Activated CD4-positive, alpha-beta T cell treated with anti-CD3 and anti-CD28 coated beads, Interleukin-2, amount 50 U/mL, for 4 hours (primary cell): ENCODE measurements at places on chromosomes 3 and 15.

DNA sequence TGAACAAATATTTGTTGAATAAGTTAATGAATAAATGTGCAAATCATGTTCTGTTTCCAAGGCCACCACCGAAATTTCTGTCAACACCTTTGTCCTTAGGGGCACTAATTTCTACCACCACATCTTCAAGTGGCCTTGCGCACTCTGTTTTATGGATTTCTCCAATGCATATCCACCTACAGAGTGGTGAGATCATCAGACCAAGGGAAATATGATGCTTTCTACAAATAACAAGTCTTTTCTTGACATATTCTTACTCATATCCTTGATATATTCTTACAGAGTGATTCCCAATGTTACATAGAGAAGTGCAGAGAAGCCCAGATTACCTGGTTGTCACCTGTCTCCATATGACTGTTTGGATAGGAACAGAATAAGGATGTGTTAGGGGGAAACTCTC, 36.1 kb upstream of the TMCO5A start:
- no peak for DNase-seq

DNA sequence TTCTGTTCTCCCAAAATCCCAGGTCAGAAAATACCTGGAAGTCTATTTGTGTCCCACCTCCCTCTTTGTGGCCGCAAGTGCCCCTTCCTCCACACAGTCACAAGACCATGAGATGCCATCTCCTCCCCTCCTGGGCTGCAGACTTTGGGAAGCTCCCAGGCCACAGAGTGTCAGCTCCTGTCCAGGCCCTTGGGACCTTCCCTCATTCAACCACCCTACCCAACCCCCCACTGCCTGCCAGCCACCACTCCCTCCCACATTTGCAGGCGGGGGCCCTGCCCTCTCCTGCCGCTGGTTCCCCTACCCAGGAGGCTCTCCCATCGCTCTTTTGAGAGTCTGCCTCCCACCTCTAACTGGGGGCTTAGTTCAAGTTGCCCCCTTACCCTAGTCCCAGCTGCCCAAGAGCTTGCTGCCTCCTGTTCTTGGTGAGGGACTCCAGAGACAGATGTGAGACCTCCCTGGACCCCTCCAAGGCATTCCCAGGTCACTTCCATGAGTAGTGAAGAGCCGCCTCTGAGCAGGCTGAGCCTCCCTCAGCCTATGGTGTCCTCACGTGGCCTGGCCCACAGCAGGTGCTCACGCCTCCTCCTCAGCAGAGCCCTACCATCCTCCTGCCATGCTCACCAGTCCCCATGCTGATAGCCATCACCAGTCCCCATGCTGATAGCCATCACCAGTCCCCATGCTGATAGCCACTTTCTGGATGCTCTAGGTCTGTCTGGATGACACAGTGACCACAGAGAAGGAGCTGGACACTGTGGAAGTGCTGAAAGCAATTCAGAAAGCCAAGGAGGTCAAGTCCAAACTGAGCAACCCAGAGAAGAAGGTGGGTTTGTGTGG, 15.9 kb upstream of the STAB1 start:
- DNase-seq: no peak

DNA sequence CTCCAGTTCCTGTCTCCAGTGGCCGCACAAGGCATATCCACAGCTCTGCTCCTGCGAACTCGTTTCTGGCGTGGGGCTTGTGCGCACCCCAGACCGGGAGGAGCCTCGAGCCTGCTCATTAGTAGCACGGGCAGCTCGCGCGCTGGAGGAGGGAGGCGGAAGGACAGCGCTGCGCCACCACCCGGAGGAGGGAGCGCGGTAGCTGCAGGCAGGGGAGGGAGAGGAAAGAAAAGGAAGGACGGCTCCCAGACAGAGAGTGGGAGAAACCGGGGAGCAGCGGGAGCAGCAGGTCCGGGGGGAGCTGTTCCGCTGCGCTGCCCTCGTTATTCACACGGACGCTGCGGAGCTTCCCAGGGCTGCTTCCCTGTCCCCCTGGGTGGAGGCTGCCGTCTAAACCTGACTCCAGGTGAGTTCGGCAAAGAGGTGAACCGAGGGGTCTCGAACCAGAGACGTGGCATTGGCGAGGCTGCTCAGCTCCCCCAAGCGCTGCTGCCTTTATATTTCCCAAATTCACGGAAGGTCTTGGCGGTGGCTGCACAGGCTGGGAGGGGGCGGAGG, 121.3 kb upstream of the ZNF717 start:
- no peak for DNase-seq

- no peak for DNase-seq
Observed at GRCh38 chr15:99593070-99593469, 27.3 kb downstream of the MEF2A start.

- DNase-seq: no peak
Observed at GRCh38 chr3:40663280-40663679, 138.5 kb downstream of the ZNF621 start.

DNA sequence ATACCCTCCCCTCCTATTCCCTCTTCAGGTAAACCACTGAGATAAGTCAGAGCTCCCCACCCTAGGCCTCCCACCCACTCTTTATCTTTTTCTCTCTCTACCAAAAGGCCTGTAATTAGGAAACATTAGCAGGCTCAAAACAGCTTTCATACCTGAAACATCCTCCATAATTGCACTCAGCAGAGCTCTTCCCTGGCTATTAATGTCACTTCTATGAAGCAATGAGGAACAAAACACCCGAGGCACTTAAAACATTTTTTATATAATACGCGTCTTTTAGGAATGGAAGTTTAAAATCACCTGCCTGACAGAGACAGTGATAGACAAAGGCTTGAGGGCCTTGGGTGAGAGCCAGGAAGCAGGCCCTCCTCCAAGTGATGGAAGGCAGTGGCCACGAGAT, 138.9 kb downstream of the EPHB1 start:
- no peak for DNase-seq

- DNase-seq: no peak
Observed at GRCh38 chr3:118974356-118975097, 60.1 kb downstream of the IGSF11 start.

DNA sequence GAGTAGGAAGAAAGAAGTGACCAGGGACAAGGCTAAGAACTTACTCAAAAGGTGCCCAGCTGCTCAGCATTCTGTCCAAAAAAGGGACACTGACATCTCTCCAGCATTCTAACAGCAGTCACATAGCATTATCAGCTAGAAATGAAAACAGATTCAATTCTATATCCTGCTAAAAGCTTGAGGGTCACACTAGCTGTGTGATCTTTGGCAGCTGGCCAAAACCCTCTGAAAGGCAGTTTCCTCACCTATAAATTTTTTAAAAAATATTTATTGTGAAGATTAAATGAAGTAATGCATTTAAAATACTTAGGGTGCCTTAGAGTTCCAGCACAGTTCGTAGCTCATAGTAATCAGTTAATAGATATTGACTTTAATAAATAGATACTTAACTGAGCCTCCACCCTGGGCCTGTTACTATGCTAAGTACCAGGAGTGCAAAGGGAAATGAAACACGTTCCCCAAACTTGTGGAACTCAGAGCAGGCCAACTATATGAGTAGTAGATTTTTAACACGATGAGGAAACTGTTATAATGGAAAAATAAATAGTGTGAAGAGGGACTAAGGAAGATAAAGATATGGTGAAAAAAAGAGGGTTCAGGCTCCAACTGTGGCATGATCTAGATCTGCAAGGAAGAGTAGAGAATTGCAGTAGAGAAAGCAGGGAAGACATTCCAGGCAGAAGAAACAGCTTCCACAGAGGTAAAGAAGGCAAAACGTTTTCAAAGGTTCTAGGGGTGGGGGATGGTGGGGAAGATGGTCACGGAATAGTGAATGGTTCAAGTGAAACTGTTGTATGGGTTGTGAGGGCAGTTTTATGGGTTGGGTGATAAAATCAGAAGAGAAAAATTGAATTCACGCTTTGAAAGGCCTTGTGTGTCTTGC, 11.4 kb downstream of the CD86 start:
- no peak for DNase-seq

- DNase-seq: no peak
Observed at GRCh38 chr15:57031605-57032004, 113.2 kb downstream of the TCF12 start.

- no peak for DNase-seq
Observed at GRCh38 chr15:38562278-38562677, 2.3 kb downstream of the RASGRP1 start.

GRCh38 chr3:137946356-137946973, 63.5 kb upstream of the CLDN18 start:
- peak; percentile 37 for DNase-seq

DNA sequence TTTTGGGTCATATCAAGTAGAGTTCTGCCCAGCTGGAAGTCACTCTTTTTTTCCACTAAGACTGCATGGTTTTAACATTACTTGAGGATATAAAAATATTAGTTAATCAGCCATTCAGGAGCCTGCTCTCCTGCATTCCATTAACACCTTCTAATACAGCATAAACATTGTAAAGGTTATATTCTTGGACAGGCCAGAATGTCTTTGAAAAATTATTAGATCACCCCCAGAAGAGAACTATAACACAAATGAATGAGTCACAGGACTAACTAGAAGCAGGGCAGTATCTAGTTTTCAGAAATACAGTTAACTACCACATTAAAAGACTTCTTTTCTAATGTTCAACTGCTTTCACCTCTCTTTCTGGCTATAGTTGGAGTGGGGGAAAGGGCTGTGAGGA, 80.9 kb downstream of the THBS1 start:
- no peak for DNase-seq

DNA sequence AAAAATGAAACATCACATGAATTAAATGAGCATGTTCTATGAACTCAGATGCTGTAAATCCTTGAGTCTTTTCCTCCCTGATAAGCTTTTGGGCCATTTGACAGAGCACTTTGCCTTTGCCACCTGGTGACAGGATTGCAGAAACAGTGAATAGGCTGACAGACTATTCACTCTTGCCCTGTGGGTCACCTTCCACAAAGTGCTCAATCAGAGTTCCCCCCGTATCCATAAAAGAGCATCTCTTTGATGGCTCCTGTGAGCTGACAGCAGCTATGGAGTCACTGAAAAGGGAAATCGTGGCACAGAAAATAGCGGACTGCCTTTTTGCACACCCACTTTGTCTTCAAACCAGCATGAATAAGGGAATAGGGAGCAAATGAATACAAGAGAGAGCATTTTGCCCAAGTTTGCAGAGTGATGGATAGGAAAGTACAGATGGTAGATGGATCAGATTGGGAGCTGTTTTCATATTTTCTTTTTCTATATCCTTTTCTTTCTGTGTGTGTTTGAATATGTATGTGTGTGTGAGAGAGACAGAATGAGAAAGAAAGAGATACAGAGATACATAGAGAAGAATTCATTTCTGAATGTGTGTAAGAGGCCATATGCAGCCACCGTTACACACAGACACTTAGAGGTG, 37.8 kb upstream of the GOLM2 start:
- no peak for DNase-seq

- no peak for DNase-seq
Observed at GRCh38 chr3:52038227-52038626, 18.1 kb downstream of the DUSP7 start.
